ENCODE measurements at places on chromosomes 11 and 22. TPM values are rescaled to one million over a fixed set of nuclear protein-coding genes. Genes with fewer than 3 reads are reported as not detected.

TTC36 gene
- 1.3 TPM for polyA plus RNA-seq

DNA sequence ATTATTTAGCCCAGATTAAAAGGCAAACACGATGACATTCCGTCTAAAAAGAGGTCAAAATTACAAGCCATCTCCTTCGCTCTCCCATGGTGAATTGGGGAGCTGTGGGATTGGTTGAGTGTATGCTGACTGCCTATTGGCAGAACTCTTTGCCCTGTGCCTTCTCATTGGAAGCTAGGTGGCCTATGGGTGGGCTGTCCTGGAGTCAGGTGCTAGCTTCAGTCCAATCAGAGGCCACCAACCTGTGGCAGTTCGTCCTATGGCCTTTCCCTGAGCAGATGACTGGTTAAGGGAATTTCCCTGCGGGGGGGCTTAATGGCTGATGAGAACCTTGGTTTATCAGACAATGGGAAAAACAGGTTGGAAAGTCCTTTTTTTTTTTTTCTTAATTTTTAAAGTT, 3.2 kb upstream of the MTMR3 start:
- DNase-seq, result no peak

DNA sequence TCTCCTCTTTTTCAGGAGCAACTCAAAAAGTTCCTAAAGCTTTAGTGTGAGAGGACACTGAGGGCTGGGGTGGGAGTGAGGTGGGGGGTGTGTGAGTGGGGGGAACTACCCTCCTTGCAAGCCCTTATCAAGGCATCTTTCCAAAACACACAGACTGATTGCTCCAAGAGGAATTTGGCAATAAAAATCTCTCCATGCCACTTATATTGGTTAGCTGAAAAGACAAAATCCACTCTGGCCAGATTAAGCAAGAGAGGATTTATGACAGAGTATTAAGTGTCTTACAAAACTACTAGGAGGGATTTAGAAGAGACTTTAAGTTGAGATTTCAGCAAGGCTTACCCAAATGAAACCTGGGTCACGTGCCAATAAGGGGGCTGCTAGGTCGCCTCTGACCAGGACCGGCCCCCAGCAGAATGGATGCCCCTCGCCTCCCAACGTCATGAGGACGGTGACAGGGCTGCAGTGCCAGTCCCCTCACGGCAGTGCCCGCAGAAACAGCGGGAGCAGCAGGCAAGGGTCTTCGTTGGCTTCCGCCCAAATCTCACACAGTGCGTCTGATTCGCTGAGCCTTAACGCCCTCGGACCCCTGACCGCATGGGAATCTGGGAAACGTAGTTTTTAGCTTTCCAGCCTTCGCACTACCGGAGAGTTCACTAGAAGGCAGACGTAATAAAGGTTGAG, 22.1 kb upstream of the CTR9 start:
- DNase-seq, result peak; percentile 67

- no peak for DNase-seq
Observed at GRCh38 chr22:49676783-49677494, 150.7 kb downstream of the BRD1 start.

YPEL4 gene
- polyA plus RNA-seq, result 5.1 TPM

DNA sequence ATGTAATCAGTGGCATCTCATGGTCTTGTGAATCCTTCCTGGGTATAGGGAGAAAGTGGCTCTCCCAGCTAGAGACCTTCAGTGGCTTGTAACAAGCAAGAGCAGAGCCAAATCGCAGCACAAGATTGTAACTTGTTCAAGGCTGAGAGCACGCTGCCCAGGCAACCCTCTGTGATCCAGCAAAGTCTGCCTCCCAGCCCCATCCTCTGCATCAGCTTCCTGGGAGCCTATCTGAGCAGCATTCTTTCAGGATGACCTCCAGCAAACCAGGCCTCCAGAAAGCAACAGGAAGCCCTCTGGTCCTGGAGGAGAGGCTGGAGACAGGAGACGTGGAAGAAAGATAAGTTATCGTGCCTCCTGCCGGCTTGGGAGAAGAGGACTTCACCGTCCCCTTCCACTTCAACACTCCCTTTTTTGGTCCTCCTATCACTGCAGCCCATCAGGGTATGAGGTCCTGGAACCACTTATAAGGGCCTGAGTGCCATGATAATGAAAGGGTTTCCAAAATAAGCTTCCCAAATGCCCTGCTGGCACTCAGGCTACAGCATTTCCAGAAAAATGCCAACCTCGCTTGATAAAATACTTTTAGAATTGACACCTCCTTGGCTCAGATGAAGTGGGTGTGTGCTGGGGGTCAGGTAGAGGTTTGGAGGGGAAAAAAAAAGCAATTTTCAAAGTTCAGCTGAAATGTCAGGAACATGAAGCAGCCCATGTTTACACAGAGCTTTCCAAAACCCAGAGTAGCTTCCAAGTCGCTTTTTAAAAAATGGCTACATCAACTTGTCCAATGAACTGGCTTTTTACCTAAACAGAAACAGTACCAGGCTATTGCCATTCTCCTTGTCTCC, 80.2 kb downstream of the PLEKHA7 start:
- no peak for DNase-seq

Data from left kidney (tissue), 8 donors.